ENCODE measurements at places on chromosomes 1 and 21. TPM values are rescaled to one million over a fixed set of nuclear protein-coding genes. Genes with fewer than 3 reads are reported as not detected.

Gene TSSK3
- 0.13 TPM for total RNA-seq

Gene ZBTB8A
- total RNA-seq = 6.9 TPM

Gene LRRN2
- total RNA-seq = not detected

Gene CFHR3
- total RNA-seq = not detected

Gene WARS2
- 18.3 TPM for total RNA-seq

Gene CNTN2
- not detected for total RNA-seq

Gene PRKAA2
- total RNA-seq = 4.4 TPM

Gene HES5
- total RNA-seq = not detected

Gene SLC1A7
- total RNA-seq = 0.52 TPM

Gene PDPN
- total RNA-seq = 1.1 TPM

Gene NBPF8
- 22.8 TPM for total RNA-seq

Gene EPHA8
- total RNA-seq = not detected

Gene RCSD1
- total RNA-seq = 0.13 TPM

Gene PCSK9
- 0.85 TPM for total RNA-seq

Gene C1orf210
- not detected for total RNA-seq

Gene FAAH
- 0.72 TPM for total RNA-seq

Gene HRNR
- not detected for total RNA-seq

Gene FCRLA
- 0.72 TPM for total RNA-seq

Gene HHAT
- total RNA-seq = 11.4 TPM

Gene ANKRD35
- 1.8 TPM for total RNA-seq

Gene OR2G6
- total RNA-seq = not detected

Gene RIPPLY3
- not detected for total RNA-seq

Gene ACTN2
- 1.0 TPM for total RNA-seq

Gene ACTL8
- 0.07 TPM for total RNA-seq

Gene RGS4
- total RNA-seq = 809 TPM

Gene LYPD8
- total RNA-seq = not detected

Gene VWA5B1
- not detected for total RNA-seq

Gene BGLAP
- total RNA-seq = 0.50 TPM

Gene FAM3B
- total RNA-seq = not detected

Gene GPX7
- total RNA-seq = 13.3 TPM

Gene FLG
- total RNA-seq = 0.23 TPM

Gene TEX38
- not detected for total RNA-seq

Gene RXFP4
- not detected for total RNA-seq

Gene TRNP1
- total RNA-seq = 15.4 TPM

Gene KCNJ15
- total RNA-seq = 2.4 TPM

Gene PRAMEF2
- total RNA-seq = not detected

Gene LCE1D
- total RNA-seq = not detected

Gene PKP1
- 0.30 TPM for total RNA-seq

Gene DTL
- total RNA-seq = 2.0 TPM

All from smooth muscle cell of the pulmonary artery (primary cell).